Brain pericyte (primary cell): ENCODE measurements at places on chromosomes 1 and 21.
A peak's percentile ranks its signal among the peaks of the same experiment; 100 is the strongest.

- DNase-seq: no peak
Observed at GRCh38 chr1:109573785-109574184, 25.4 kb downstream of the GNAI3 start.

DNA sequence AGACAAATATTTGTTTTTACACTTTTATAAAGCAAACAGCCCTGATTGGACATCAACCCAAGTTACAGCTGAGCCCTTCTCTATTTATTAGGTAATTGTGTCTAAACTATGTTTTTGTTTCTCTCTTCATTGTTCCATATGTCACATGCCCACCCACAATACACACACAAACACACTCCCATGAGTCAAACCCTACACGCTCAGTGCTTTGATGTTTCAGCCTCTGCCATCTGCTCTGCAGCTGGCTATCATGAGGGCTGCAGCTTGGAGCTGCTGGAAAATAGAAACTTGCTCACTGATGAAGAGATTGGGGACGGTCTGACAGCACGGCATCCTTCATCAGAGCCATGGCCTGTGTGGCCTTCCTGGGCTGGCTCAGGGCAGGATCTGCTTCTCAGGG lies 41.7 kb downstream of the PSMG1 start:
- DNase-seq: no peak

DNA sequence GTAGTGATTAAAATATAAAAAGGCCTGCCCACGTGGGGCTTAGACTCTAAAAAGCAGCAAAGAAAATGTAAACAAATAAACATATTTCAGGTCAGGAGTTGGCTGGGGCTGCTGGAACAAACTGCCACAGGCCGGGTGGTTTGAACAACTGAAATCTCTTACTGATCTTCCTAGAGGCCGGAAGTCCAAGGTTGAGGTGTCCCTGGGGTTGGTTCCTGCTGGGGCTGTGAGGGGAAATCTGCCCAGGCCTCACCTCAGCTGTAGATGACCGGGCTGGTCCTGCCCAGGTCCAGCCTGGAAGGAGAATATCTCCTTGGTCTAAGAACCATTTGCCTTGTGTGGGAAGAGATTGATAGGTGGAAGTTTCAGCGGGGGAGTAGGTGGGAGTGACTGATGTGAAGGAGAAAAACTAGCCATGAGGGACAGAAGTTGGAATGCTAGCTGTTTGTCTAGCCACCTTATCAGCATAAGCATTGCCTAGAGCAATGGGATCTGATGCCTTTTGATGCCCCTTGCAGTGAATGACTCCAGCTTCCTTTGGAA lies 221.1 kb downstream of the DYRK1A start:
- DNase-seq: no peak

DNA sequence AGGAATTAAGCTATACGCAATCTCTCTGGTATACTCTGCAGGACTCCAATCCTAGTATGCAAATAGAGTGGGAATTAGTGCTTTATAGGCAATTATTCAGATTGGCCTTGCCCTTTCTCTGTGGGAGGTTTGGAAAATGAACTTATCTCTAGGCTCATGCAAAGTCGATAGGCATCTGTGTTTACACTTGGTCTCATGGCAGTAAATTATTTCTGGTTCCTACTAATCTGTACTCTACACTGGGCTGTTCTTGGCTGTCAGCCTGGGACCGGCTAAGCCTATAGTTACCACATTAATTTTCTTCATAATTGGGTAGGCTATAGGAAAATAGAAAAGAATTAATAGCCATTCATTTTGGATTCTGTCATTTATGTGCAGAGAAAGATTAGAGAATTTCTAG lies 544.6 kb downstream of the AMY1C start:
- DNase-seq: no peak

- DNase-seq: peak; percentile 98
Observed at GRCh38 chr1:67735806-67736627, 51.0 kb downstream of the GADD45A start.

- DNase-seq: no peak
Observed at GRCh38 chr1:3692598-3692997, 40.3 kb downstream of the TP73 start.

DNA sequence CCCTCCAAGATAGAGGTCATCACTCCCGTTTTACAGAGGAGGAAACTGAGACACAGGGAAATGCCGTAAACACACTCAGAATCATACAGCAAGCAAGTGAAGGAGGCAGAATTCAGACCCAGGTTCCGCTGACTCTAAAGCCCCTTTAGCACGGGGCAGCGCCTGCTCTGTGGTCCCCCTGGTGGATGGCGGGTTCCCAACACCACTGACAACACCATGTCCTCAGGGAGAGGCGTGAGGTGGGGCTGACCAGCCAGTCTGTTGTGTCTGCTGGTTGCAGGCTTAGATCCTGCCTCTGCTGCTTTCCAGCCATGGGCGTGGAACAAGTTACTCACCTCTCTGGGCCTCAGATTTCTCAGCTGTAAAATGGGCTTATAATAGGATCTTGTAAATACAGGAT lies 617.3 kb downstream of the MATN1 start:
- no peak for DNase-seq
